Stimulated activated CD8-positive, alpha-beta memory T cell treated with anti-CD3 and anti-CD28 coated beads, Interleukin-7, amount 100 ng/mL, for 1 hour (primary cell): ENCODE measurements at places on chromosomes 2 and 18.

DNA sequence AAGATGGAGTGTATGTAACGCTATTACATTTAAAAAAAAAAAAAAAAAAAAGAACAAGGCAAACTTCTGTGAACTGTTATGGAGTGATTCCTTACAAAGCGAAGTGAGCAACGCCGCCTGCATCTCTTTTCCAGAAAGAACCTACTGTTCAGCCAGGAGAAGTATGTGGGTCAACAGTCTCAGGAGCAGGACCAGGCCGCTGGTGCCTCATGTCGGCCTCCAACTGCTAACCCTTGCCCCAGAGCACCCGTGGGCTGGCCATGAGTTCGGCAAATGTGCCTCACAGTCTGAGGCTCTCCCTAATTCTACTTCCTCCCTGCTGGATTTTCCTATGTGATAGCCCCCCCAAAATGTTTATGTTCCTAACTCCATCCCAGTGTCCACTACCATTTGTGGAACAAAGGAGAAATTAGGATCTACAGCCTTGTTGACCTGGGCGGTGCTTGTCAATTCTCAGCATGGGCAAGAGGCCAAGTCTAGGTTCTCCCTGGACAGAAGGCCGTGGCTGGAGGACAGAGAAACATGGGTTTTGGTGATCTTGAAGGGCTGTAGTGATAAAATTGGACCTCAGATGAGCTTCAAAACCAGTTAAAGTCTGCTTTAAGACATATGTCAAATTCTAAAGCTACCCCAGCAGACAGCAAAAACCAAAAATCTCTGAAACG is 15.9 kb downstream of the FAM168B start:
- no peak for DNase-seq

DNA sequence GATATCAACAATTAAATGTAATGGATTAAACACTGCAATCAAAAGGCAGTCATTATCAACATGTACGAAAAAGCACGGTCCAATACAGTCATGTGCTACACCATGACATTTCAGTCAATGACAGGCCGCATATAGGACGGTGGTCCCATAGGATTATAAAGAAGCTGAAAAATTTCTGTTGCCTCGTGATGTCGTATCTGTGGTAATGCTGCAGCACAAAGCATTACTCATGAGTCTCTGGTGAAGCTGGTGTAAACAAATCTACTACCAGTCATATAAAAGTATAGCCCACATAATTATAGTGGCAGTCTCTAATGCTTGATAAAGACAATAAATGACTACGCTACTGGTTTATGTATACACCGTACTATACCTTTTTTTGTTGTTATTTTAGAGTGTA is 58.4 kb downstream of the RABL2A start:
- DNase-seq: no peak

DNA sequence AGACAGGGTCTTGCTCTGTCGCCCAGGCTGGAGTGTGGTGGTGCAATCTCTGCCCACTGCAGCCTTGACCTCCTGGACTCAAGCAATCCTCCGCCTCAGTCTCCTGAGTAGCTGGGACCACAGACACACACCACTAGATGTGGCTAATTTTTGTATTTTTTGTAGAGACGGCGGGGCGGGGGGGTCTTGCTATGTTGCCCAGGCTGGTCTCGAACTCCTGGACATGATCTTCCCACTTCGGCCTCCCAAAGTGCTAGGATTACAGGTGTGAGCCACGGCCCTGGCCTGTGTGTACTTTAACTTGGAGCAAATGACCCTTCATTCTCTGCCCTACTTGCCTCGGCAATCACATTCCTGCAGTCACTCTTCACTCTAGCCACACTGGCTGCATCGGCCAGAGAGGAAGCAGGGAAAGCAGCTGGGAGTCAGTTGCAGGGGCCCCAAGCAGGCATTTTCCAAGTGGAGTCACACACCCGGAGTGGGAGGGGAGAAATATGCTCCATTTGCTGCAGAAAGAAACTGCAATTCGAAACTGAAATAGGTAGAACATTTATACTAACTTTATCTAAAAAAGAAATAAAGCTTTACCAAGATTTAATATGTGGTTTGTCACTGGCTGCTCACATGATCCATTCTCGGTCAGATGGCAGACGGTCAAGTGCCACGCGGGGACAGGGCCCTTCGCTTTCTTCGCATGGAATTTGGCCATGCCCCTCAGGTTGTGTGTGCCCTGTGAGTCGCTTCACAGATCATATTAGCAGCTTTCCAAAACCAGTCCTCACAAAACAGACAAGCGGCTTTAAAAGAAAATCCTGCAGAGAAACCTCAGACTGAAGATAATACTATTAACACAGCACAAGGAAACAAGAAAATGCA is 37.1 kb downstream of the FAM161A start:
- DNase-seq: no peak

- no peak for DNase-seq
Measured at GRCh38 chr2:66516499-66516898, 81.6 kb downstream of the MEIS1 start.

DNA sequence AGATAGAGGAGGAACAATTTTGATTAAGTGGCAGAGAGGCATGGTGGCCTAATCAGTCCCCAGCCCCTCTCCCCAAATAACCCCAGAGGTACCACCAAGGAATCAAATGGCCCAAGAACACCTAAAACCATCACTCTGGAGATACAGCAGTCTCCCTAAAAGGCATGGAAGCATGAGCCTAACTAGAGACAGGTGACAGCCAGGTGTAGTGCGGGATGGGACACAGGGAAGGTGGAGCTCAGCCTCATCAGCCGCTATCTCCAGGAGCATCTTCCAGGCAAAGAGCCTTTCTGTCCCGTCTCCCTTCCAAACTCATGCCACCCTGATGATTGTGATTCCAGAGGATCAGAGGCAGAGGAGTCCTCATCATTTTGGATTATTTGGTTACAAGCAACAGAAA is 144.7 kb downstream of the COPS8 start:
- DNase-seq: no peak

- no peak for DNase-seq
Measured at GRCh38 chr18:31329787-31330438, 12.0 kb downstream of the DSG1 start.

DNA sequence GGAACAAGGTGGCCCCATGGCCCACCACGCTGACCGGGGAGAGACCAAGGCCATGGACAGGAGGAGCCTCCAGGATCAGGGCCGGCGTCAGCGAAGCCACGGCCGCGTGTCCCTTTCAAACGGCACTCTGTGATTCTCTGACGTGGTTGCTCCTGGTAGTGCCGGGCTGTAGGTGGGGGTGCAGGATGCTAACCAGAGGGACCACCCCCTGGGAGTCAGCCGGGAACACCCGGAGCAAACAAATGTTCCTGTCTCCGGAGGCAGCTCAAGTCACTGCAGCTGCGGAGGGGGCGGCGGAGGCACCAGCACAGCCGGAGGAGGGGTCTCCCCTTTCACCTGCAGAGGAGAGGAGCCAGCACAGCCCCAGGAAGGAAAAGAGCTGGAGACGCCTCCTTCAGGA is 750.6 kb upstream of the SALL3 start:
- no peak for DNase-seq

DNA sequence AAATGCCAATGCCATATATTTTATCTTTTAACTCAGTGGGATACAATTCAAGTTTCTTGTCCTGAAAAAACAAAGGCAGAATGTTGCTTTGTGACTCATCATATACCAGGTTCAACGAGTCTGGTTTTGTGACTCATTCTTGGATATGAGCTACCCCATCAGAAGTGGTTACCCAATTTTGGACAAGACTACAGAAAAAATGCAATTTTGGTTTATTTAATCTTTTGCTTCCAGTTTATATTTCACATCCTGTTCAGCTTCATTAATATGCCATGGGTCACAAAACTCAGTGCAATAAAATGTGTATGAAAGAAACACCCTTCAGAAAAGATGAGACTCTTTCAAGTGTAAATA is 25.0 kb downstream of the FN1 start:
- DNase-seq: no peak

DNA sequence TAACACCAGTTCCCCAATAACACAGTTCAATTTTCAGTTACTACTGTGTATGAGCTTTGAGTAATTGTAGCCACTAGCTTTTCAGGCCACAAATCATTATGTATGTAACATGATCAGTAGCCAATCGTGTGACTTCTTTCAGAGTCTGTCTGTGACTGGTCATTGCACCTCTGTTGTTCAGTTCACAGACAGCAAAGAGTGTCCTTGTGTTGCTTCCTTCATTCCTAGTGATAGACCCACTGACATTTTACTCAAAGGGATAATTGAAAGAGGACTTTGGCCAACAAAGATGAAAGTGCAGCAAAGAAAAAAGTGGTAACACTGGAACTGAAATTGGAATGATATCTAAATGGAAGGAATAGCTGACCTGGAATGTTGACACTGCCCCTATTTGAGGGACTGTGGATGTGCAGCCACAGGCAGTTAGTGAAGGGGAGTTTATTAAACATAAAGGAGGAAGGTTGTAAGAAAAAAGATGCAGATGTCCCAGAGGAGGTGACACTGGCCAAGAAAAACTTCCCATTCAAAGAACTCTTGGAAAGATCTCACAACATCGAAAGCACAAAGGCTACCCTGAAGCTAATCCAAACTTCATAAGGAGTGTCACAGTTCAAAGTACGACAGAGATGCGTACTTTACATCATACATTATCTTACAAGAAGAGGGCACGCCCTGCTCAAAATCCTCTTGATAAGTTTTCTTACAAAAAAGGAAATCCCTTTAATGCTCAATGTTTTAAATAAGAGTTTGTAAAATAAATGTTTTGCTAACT is 19.3 kb downstream of the TTC39C start:
- DNase-seq: no peak

DNA sequence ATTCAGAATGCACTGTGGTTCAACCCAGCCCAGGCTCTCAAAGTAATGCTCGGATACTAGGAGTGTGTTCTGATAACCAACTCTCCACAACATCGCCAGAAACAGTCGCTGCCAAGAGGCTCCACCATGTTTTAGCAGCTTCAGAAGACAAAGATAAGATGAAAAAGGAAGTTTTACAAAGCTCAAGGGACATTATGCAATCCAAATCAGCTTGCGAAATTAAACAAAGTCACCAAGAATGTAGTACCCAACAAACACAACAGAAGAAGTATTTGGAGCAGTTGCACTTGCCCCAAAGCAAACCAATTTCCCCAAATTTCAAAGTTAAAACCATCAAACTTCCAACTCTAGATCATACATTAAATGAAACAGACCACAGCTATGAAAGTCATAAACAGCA is 360.9 kb downstream of the XIRP2 start:
- DNase-seq: no peak

- DNase-seq: no peak
Measured at GRCh38 chr2:145258903-145259579, 739.1 kb upstream of the ZEB2 start.

GRCh38 chr2:3462493-3463104 is 56.7 kb downstream of the ADI1 start:
- no peak for DNase-seq

GRCh38 chr2:152175012-152175367 is 573 bp downstream of the STAM2 start:
- no peak for DNase-seq

- no peak for DNase-seq
Measured at GRCh38 chr2:231612109-231612455, 19.4 kb downstream of the TEX44 start.

GRCh38 chr2:162403884-162404283 is 60.0 kb downstream of the GCA start:
- no peak for DNase-seq

DNA sequence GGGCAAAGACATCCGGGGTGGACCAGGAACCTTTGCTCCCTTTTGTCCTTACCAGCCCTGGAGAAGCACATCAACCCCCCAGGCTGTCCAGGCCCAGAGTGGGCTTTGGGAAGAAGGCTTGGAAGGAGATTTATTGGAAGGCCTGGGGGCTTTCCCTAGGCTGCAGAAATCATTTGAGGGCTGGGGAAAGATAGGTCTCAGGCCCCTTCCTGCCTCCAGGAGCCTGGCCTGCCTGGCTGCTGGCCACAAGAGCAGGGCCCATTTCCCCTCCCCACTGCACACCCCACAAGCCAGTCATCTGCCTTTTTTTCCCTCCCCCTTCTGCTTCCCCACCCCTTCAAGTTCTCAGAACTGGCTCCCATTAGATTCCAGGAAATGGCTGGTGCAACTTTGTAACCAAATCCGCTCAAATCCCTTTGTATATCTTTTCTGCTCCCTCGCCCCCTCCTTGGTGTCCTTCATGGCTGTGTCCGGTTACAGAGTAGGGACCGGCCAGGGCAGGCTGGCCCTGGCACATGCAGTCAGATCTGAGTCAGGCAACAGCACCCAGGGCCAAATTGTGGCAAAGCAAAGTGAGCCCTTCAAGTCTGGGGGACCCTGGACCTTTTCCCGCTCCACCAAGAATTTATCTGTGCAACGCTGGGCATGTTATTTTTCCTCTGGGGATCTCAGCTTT is 20.8 kb upstream of the TNP1 start:
- no peak for DNase-seq

DNA sequence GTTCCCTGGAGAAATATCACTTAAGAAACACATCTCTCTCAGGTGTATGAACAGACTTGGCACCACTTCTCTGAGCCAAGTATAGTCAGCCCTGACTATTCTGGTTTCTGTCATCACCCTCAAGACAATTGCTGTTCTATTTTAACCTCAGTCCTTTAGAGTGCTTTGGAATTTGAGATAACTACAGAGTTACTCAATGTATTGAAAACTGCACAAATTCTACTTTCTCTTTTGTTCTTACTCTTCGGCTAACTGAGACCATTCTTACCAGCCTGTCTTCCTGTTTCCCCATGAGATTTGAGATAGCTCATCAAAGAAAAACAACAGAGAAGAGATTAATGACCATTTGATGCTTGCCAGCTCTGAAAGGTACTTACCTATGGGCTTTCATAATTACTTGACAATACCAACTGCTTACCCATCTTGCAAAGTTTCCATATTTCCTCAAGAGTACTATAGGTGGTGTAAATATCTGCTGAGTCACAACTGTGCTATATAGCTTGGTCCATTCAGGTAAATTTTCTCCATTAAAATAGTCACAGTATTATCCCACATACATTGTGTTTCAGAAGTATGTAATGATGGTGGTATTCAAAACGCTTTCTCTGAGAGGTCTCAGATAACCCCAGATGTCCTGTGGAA is 467.5 kb upstream of the CHST9 start:
- no peak for DNase-seq
